Stimulated activated naive CD8-positive, alpha-beta T cell treated with anti-CD3 and anti-CD28 coated beads, Interleukin-15, Interleukin-2, amounts not matched to agents 100 U/mL and 50 U/mL, for 24 hours (primary cell): ENCODE measurements at places on chromosomes 2 and 18.

DNA sequence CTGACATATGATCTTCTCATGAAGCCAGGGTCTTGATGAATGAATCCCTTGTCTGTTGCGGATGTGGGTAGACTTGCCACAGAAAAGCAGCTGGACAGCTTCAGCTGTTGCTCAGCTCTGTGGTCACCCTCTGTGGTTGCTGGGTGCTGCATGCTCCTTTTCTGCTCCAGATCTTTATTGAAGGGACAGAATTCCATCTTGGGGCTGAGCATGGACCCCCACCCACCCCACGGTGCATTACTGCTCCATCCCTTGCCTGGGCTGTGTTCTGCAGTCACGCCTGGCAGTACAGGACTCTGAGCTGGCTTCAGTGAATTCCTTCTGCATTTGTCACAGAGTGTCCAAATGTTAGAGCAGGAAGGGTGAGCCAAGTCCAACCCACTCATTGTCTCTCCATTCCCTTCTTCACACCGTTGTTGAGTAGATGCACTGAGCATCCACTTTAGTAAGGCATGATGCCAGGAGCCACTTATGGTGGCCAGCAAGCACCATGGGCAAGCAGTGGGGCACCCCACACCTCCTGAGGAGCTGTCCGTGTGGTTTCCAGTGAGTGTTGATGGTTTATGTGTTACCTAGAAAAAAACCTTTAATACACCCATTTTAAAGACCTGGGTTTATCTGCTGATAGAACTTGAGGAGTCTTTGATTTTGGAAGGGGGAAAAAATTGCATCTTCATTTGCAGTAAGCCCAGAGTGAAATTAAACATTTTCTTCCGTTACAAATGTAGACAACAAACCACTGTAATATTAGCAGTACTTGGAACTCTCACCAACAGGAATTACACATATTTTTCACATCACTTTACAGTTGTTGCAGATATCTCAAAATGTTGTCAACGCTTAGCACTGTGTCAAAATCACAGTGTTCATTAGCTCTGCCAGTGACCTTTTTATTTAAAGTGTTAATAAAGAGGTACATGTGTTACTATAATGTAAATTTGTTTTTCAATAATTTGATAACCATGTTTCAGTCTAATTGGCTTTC lies 14.7 kb upstream of the ITGB6 start:
- DNase-seq, result no peak

DNA sequence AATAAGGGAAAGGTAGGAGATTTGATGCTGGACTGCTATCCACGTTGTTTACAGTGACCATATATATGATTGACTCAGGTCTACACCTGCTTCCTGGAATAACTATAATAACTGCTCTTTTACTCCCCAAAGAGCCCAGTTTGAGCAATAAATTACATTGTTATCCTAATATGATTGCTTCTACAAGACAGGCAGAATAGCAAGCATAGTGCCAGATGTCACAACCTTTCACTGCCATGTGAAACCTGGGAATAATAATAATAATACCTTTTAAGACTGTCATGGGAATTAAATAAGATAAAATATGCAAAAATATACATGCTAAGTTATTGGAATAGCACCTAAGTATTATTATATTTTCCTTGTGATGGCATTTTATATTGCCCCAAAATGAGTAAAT lies 298.7 kb downstream of the GALNT13 start:
- no peak for DNase-seq

GRCh38 chr2:148965623-148966437 lies 72.7 kb upstream of the LYPD6B start:
- DNase-seq, result no peak

- no peak for DNase-seq
Measured at GRCh38 chr2:164651361-164651760, 30.1 kb upstream of the GRB14 start.

DNA sequence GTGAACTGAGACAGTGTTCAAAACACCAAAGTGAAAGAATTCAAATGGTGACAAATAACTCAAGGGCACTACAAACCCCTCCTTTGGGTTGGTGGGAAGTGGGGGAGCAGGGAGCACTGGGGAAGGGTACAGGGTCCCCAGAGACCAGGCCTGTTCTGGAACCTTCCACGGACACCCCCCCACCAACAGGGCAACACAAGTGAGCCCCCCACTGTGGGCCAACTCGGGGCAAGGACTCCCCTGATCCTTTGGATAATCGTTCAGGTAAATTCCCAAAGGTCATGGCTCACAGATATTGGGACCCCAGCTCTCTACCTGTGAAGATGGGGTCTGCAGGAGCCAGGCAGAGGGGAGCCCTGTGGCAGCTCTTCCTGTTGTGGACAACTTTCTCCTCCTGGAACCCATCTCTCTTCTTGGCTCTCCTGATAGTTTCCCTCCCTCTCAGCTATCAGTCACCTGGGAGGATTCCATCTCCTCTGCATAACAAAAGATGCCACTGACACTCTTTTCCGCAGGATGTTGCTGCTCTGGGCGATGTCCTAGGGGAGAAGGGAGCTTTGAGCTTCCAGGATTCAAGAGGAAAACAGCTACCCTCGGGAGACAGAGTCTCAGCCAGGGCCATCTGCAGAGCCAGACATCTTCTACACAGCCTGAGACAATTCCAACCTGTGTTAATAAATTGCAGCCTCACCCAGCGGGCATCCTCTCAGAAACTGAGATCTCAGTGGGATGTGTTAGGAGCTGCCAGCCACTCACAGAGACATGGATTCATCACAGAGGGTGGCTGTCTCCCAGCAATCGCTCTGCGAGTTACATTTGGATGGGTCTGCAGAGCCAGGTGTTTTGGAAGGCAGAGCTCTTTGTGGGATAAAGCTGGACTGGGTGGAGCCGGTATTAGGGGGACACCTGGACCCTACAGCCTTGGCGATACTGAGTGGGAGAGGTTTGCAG lies 35.4 kb downstream of the MBP start:
- no peak for DNase-seq

- DNase-seq, result no peak
Measured at GRCh38 chr2:148122788-148123187, 101.9 kb downstream of the MBD5 start.

- DNase-seq, result no peak
Measured at GRCh38 chr2:11101430-11101829, 53.8 kb upstream of the SLC66A3 start.

DNA sequence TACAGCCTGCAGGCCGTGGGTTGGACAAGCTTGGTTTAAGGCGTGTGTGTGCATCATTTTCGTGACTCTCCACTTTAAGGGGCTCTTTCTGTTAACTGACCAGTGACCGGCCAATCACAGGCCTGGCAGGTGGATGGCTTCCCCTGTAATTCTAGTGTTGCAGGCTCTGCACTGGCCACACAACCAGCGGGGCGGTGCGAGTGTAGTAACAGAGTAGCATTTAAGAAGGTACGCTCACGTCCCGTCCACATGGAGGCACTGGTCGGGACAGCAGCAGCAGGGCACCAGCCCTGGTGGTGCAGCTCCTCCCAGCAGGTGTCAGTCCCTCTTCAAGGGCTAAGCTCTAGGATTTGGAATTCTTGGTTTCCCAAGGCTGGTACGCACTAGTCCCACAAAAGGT lies 8.0 kb upstream of the ANO7 start:
- no peak for DNase-seq

DNA sequence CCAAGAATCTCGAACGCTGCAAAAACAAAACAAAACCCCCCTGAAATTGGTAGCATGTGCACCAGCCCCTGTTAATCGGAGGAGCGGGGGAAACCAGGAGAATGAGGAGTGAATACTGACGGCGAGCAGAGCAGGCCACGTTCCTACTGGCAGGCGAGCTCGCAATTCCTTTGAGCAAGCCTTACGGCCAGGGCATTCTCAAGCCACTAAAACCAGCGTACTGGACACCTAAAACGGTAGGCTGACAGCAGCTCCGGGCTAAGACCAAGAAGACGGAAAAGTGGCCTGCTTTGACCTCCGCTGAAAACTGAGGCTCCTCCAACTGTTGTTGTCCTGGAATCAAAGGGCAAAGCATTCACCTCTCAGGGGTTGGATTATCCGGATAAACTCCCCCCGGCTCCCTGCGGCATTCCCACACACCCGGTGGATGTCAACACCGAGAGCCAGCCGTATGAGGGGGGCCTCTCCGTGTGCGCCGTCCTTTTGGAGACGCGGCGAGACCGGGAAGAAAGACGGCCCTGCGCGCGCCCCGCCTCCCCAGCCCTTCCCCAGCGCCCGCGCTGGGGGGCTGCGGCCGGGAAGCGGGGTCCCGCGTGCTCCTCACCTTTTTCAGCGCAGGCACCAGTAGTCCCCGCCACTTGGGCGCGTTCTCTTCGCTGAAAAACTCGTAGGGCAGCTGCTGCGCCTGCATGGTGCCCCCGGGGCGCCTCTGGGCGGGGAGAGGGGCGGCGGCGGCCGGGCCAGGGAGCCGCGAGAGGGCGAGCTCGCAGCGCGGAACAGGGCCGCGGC lies 925 bp downstream of the SOS1 start:
- DNase-seq, result peak; percentile 72

GRCh38 chr2:106972782-106973181 lies 86.8 kb upstream of the ST6GAL2 start:
- DNase-seq, result no peak

DNA sequence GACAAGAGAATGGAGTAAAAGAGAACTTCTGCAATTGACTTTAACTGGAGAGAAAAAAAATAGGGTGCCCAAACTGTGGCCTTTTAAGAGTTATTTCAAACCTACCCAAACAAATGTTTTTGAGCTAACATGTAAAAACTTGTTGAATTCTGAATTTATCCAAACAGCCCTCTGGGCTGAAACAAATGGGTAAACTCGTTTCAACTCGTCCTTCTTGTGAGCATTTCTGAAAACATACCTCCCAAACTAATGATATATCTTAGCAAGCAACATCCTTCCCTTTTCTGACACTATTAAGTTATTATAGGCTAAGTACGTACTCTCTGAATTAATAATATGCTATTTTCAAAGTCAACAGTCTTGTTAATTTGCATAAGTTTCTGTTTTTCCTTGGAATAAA lies 793.0 kb upstream of the ACVR2A start:
- no peak for DNase-seq

GRCh38 chr2:205766779-205767359 lies 84.6 kb downstream of the NRP2 start:
- peak; percentile 63 for DNase-seq

DNA sequence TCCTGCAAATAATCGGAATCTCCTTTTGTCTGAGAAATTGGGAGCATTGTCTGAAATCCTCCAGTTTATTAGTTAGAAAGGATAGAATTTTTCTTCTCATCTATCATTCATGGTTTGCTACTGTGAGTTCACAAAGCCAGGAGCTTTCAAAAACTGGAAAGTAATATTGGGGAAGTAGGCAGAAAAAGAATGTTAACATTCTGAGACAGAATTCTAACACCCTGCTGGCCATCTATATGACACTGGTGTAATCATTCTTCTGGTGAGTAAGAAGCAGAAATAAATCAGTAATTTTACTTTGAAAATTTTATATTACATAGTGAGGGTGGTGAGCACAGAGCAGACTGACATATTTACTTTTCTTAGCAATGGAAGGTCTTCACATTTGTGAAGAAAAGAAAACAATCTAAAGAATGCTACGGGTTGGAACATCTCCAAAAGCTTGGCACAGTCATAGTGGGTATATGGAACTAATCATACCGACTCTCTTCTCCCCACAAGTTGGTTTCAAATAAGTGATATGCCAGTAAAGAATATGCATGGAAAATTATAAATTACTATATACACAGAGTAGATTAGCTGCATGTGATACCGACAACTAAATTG lies 344.9 kb downstream of the LPIN1 start:
- DNase-seq, result no peak

- DNase-seq, result no peak
Measured at GRCh38 chr2:3547915-3548314, 10.2 kb downstream of the RNASEH1 start.

GRCh38 chr18:55501579-55501978 lies 86.4 kb downstream of the TCF4 start:
- no peak for DNase-seq

GRCh38 chr2:117931978-117932377 lies 81.9 kb downstream of the CCDC93 start:
- no peak for DNase-seq

DNA sequence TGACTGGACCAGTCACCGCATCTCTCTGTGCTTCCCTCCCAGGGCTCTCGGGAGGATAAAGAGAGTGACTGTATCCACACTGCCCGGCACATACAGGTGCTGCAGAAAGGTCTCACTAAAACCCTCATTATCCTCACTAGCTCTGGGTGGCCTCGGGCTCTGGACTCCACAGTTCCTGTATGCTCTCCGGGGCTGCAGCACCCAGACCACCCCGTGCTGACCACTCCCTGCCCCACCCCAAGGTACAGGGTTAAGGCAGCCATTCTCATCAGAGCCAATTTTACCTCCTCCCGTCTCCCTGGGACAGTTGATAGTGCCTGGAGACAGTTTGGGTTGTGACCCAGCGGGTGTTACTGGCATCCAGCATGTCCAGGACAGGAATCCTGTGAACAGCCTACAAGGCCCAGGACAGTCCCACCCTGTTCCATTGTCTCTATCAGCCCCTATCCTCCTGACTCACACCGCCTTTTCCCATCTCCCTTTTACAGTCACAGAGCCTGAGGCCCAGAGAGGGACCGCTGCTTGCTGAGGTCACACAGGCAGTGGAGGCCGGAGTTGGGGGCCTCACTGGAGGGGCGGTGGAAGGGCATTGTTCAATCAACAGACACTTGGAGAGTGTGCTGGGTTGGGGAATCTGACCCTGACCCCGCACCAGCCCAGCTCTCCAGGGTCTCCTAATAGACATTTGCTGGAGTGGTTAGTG lies 1.7 kb downstream of the ZAP70 start:
- DNase-seq, result no peak

GRCh38 chr2:133345638-133346037 lies 222.6 kb downstream of the NCKAP5 start:
- no peak for DNase-seq

- no peak for DNase-seq
Measured at GRCh38 chr18:44541781-44542180, 138.9 kb upstream of the SETBP1 start.

DNA sequence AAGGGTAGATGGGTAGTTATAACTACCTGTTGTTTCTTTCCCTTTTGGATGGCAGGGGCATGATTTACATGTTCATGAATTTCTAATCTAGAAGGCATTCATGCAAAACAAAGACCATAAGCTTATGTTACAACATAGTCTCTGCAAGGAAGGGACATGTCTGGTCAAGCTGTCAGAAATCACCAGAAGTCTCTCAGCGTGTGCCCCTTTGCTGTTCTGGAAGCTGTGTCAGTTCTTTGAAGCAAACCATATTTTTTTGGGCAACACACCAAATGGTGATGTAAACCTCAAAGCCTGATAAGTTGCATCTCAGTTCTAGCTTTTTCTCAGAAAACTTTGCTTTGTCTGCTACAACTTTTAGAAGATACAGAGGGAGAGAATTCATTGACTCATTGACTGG lies 173.5 kb upstream of the CTAGE1 start:
- DNase-seq, result no peak

- no peak for DNase-seq
Measured at GRCh38 chr2:162382278-162382677, 38.3 kb downstream of the GCA start.

GRCh38 chr18:35923939-35924684 lies 48.4 kb upstream of the RMP24 start:
- no peak for DNase-seq

DNA sequence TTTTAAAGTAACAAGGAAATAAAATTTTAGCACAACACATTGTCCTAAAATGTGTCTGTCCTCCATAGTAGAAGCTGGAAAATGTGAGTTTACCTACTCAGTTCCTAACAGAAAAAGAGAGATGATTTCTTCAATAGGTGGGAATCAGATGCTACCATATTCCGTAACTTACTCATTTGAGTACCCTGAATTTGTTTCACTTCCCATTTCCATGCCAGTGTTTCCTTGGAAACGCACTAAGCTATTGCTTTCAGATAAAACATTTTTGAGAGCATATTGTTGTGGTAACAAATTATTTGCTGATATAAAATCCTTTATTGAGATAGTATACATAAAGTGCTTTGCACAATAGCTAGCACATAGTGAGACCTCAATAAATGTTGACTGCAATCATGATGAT lies 137.5 kb upstream of the BARD1 start:
- DNase-seq, result no peak
